ENCODE measurements at places on chromosomes 2 and 18. TPM values are rescaled to one million over a fixed set of nuclear protein-coding genes. Genes with fewer than 3 reads are reported as not detected.

GAD1 gene
- total RNA-seq, result 0.47 TPM

CDH2 gene
- 36.9 TPM for total RNA-seq

TRIM43 gene
- total RNA-seq, result 0.23 TPM

DDX18 gene
- 102 TPM for total RNA-seq

SLC11A1 gene
- total RNA-seq, result not detected

CLIP4 gene
- total RNA-seq, result 0.14 TPM

ALPI gene
- not detected for total RNA-seq

ATF2 gene
- total RNA-seq, result 56.2 TPM

MYCN gene
- 145 TPM for total RNA-seq

KDM3A gene
- 21.8 TPM for total RNA-seq

ALK gene
- 0.35 TPM for total RNA-seq

KHK gene
- 8.8 TPM for total RNA-seq

POU3F3 gene
- 0.24 TPM for total RNA-seq

FHL2 gene
- 35.7 TPM for total RNA-seq
